Activated T-cell treated with anti-CD3 and anti-CD28 coated beads, Interleukin-2, amount 50 U/mL, for 72 hours (primary cell): ENCODE measurements at places on chromosomes 3 and 15.

GRCh38 chr3:107523289-107523538 lies 452 bp downstream of the BBX start:
- peaks cover 11% of the 10 kb centered on the region for H3K36me3 ChIP-seq
- H3K27me3 ChIP-seq = no peaks in the 10 kb centered on the region
- H3K27ac ChIP-seq = no peak overlapping the region
- H3K4me3 ChIP-seq = peak overlapping the region; percentile 99

GRCh38 chr3:178504128-178504527 lies 32.1 kb upstream of the KCNMB2 start:
- H3K4me1 ChIP-seq = no peaks in the 10 kb centered on the region
- peaks cover 6% of the 10 kb centered on the region for H3K27me3 ChIP-seq
- no peaks in the 10 kb centered on the region for H3K36me3 ChIP-seq
- DNase-seq = no peak

DNA sequence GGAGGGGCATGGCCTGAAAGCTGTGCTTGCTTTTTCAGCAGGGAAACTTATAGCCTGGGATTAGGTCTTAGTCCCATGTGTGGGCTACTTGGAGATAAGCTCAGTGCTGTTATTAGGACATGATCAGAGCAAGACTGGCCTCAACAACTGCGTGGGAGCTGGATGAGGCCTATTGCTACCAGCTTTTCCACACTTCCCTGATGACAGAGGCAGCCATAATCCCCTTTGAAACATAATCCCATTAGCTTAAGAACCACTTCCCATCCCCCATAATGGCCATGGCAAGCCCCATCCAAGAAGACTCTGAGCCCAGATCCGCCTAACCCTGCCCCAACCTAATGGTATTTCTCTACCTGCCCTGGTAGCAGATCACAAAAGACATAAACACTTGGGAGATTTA lies 26.6 kb upstream of the GK5 start:
- H3K4me3 ChIP-seq = no peak overlapping the region
- no peak overlapping the region for H3K27ac ChIP-seq
- DNase-seq = no peak
- H3K4me1 ChIP-seq = no peaks in the 10 kb centered on the region

GRCh38 chr3:127019449-127019848 lies 36.5 kb downstream of the PLXNA1 start:
- no peaks in the 10 kb centered on the region for H3K4me1 ChIP-seq
- H3K27ac ChIP-seq = no peak overlapping the region
- no peak for DNase-seq
- H3K4me3 ChIP-seq = no peak overlapping the region
- no peaks in the 10 kb centered on the region for H3K27me3 ChIP-seq
